ENCODE measurements at places on chromosomes 2 and 18.

GRCh38 chr18:12857215-12857905, 26.7 kb downstream of the PTPN2 start:
- no peak for DNase-seq

DNA sequence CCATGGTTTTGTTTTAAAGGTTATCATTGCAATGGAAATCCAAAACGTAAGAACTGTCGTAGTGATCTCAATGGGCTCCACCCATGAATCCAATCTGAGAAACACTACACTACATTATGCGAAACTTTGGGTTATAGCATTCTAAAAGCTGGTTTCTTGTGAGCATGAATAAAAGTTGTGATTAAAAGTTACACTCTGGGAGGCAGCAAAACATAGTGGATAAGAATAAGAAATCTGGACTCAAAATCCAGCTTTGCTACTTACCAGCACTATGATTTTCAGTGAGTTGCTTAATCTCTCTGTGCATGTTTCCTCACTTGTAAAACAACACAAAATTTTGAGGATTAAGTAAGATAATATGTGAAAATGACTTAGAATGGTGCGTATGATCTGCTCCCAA, 25.7 kb upstream of the THOC1 start:
- no peak for DNase-seq

- no peak for DNase-seq
Observed at GRCh38 chr2:16881122-16881521, 215.5 kb upstream of the CYRIA start.

DNA sequence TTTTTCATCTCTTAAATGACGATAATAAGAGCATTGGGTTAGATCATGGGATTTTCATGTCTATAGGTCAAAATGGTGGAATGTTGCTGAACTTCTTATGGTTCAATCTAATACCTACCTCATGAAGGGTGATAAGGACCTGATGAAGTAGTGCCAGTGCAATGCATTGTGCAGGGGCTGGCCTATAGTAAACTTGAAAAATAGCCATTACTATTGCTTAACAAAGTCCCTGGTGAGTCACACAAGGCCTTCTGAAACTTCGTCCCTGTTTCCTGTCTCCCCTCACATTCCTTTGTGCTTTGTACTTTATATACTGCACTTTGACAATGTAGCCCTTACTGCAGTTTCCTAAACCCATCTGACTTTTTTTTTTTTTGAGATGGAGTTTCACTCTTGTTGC, 515.9 kb downstream of the SLC4A3 start:
- DNase-seq: no peak

- DNase-seq: no peak
Observed at GRCh38 chr2:2810504-2810903, 479.4 kb upstream of the MYT1L start.

Measured in NCI-H1092 treated with DMSO at 0.1 percent for 48 hours (cell line).